Stimulated activated CD8-positive, alpha-beta memory T cell treated with anti-CD3 and anti-CD28 coated beads, Interleukin-7, amount 100 ng/mL, for 1 hour (primary cell): ENCODE measurements at places on chromosomes 7 and 10.

DNA sequence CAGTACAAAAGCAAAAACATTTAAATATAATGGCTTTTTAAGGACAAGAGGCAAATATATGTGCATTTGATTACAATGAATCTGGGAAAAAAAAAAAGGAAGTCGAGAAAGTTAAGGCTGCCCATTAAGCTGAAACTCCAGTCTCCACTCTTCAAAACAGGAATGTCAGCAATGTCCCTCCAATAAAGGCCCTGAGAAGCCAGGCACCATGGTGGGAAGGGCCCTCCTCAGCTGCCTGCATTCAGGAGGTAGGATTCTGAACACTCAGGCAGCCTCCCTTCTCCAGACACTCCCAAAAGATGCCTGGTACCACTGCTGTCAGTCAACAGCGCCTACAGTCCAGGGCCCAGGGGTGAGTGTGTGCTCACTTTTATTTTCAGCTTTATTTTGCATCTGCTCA, 121.3 kb upstream of the MGMT start:
- DNase-seq = no peak

- no peak for DNase-seq
Observed at GRCh38 chr7:105794741-105795729, 81.4 kb downstream of the ATXN7L1 start.

GRCh38 chr7:20778063-20778721, 8.5 kb downstream of the SP8 start:
- no peak for DNase-seq

GRCh38 chr10:11958956-11959355, 83.7 kb downstream of the UPF2 start:
- DNase-seq = no peak

GRCh38 chr7:152462995-152463708, 27.3 kb upstream of the KMT2C start:
- DNase-seq = no peak

DNA sequence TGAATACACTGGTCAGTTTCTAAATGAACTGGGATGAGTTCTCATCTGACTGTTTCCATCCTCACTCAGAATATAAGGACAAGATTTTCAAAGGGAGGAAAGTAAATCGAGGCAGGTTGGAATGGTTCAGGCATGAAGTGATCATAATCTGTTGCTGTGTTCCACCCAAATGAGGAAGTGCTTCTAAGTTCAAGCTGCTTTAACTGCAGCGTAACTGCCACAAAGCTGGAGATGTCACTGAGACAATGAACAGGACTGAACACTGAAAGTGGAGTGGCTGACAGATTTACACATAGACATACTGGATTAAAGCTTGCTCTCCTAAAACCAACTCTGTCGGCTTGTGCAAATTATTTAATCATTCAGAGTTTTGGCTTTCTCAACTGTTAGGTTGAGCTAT, 66.6 kb downstream of the GPR37 start:
- no peak for DNase-seq

DNA sequence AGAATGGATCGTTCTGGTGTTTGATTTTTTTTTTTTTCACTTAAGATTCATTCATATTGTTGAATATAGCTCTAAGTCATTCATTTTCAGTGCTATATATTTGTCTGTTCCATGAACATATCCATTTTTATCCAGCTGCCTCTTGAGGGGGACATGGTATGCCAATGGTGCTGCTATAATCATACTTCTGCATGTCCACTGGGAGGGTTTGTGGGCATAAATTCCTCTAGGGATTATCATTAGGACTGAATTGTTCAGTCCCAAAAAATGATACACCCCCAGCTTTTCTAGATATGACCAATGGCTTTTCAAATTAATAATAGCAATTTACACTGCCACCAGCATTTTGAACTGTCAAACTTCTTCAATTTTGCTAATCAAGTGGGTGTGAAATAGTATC, 41.1 kb downstream of the CAV1 start:
- no peak for DNase-seq

DNA sequence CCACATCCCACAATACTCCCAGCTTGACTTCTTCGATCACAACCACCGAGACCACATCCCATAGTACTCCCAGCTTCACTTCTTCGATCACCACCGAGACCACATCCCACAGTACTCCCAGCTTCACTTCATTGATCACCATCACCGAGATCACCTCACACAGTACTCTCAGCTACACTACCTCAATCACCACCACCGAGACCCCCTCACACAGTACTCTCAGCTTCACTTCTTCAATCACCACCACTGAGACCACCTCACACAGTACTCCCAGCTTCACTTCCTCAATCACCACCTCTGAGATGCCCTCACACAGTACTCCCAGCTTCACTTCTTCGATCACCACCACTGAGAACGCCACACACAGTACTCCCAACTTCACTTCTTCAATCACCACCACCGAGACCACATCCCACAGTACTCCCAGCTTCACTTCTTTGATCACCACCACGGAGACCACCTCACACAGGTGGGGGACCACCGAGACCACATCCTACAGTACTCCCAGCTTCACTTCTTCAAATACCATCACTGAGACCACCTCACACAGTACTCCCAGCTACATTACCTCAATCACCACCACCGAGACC, 8.6 kb downstream of the MUC3A start:
- no peak for DNase-seq

GRCh38 chr10:86375204-86375603, 8.6 kb upstream of the GRID1 start:
- no peak for DNase-seq

- no peak for DNase-seq
Observed at GRCh38 chr7:5793361-5794072, 12.1 kb upstream of the RNF216 start.
